Thoracic aorta (tissue), 2 donors: ENCODE measurements at places on chromosomes 1 and 21.

- H3K4me1 ChIP-seq, result no peaks in the 10 kb centered on the region
- H3K27me3 ChIP-seq, result no peaks in the 10 kb centered on the region
- no peak overlapping the region for H3K4me3 ChIP-seq
- no peak overlapping the region for H3K27ac ChIP-seq
Measured at GRCh38 chr1:173572201-173572873, 30.5 kb downstream of the SLC9C2 start.

- no peaks in the 10 kb centered on the region for H3K4me1 ChIP-seq
- no peak overlapping the region for H3K27ac ChIP-seq
- DNase-seq, result no peak
- H3K27me3 ChIP-seq, result no peaks in the 10 kb centered on the region
- no peak overlapping the region for H3K4me3 ChIP-seq
Measured at GRCh38 chr1:181451661-181452230, 31.6 kb upstream of the CACNA1E start.

GRCh38 chr1:42006836-42007235 lies 88.1 kb upstream of the HIVEP3 start:
- H3K4me1 ChIP-seq, result no peaks in the 10 kb centered on the region
- no peak overlapping the region for H3K27ac ChIP-seq
- H3K27me3 ChIP-seq, result no peaks in the 10 kb centered on the region
- no peak overlapping the region for H3K4me3 ChIP-seq

DNA sequence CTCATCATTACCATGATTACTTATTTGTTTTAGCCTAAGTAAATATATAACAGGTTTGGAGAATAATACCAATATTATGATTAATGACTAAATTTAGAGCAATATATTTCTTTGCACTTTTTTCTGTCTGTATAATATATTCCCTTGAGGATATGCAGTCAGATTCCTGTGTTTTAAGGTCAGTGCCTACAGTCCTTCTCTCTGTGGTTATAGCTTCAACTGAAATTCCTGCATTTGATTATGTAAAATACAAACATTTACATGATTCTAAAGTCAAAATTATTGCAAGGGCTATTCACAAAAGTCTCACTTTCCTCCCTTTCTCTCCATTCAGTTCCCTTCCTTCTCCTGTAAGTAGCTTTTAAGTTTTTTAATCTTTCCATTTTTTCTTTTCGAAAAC lies 142.9 kb upstream of the COL6A1 start:
- H3K36me3 ChIP-seq, result no peaks in the 10 kb centered on the region
- H3K4me3 ChIP-seq, result no peak overlapping the region
- H3K27ac ChIP-seq, result no peak overlapping the region
- no peak for DNase-seq
- no peaks in the 10 kb centered on the region for H3K27me3 ChIP-seq

DNA sequence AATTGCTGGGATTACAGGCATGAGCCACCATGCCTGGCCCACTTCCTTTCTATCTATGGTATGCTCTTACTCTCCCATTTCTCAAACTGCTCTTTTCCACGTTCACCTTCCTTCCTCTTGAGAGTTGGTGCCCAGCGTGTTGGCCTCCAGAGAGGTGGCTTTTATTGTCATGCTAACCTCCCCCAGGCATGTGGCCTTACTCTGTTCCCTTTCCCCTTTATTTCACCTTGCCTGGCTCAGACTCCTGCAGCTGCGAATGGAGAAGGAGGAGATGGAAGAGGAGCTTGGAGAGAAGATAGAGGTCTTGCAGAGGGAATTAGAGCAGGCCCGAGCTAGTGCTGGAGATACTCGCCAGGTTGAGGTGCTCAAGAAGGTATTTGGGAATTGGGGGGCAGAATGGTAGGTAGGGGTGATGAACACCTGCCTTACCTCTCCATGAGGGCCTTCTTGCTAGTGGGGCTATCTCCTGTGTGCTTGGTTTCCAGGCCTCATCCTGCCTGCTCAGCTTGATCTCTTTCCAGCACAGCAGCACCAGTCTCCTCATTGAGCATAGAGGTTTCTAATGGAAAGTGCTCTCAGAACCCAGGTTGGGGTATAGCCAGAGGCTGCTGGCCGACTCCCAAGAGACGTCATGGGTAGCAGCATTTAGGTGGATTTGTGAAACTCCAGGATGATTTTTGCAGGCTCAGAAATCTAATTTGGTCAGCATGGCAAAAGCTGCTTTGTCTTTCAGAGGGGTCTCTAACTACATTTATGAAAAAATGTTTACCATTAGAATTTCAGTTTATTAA lies 13.2 kb upstream of the TUFT1 start:
- no peak overlapping the region for H3K27ac ChIP-seq
- no peaks in the 10 kb centered on the region for H3K36me3 ChIP-seq

DNA sequence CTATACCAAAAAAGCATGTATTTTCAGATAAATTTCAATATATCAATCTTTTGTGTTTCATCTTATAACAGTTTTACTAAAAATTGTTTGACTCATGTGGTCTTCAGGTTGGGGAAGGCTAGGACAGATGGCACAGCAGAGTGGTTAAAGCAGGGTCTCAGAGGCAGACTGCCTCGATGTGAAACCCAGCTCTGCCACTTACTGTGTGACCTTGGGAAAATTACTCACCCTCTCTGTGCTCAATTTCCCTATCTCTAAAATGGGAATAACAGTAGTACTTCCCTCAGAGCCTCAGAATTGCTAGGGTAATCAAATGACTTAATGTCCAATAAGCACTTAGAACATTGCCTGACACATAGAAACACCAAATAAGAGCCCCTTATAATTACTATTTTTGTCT lies 262.1 kb upstream of the FMN2 start:
- H3K4me1 ChIP-seq, result no peaks in the 10 kb centered on the region
- no peak for DNase-seq
- no peak overlapping the region for H3K27ac ChIP-seq
- H3K4me3 ChIP-seq, result no peak overlapping the region
- H3K36me3 ChIP-seq, result no peaks in the 10 kb centered on the region
- H3K27me3 ChIP-seq, result no peaks in the 10 kb centered on the region

- H3K4me1 ChIP-seq, result no peaks in the 10 kb centered on the region
- H3K27me3 ChIP-seq, result no peaks in the 10 kb centered on the region
- H3K36me3 ChIP-seq, result no peaks in the 10 kb centered on the region
- H3K27ac ChIP-seq, result no peak overlapping the region
- H3K4me3 ChIP-seq, result no peak overlapping the region
- DNase-seq, result no peak
Measured at GRCh38 chr1:15002325-15002724, 151.2 kb upstream of the TMEM51 start.

DNA sequence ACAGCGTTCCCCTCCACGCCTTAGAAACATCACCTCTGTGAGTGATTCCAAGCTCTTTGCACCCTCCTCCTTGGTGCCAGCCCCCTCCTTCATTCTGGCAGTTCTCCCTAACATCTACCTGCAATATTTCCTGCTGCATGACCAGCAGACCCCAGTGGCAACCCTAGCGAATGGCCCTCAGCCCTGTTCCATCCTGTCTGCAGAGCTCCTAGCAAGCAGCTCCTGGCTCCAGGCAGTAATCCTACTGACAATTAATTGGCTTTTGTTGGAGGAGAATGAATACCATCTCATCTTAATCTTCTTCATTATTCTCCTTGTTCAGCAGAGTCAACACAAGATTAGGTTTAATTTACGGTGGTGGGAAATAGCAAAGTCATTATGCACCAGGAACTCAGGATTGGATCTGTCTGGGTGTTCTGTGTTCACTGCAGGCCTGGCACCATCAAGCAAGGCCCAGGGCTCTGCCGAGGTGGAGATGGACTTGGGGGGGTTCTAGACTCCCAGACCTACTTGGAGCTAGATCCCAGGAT lies 12.4 kb downstream of the FBXO2 start:
- H3K36me3 ChIP-seq, result no peaks in the 10 kb centered on the region
- no peak overlapping the region for H3K4me3 ChIP-seq
- no peaks in the 10 kb centered on the region for H3K4me1 ChIP-seq
- H3K27ac ChIP-seq, result no peak overlapping the region

DNA sequence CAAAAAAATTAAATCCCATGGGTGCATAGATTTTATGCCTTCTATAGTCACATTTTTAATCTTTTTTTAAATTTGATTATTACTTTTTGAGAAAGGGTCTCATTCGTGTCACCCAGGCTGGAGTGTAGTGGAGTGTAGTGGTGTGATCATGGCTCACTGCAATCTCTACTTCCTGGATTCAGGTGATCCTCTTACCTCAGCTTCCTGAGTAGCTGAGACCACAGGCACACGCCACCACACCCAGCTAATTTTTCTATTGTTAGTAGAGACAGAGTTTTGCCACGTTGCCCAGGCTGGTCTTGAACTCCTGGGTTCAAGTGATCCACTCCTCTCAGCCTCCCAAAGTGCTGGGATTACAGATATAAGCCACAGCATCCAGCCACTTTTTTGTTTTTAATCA lies 10.4 kb downstream of the CBR3 start:
- H3K36me3 ChIP-seq, result peaks cover 2% of the 10 kb centered on the region
- DNase-seq, result no peak
- no peak overlapping the region for H3K4me3 ChIP-seq
- H3K27ac ChIP-seq, result no peak overlapping the region

DNA sequence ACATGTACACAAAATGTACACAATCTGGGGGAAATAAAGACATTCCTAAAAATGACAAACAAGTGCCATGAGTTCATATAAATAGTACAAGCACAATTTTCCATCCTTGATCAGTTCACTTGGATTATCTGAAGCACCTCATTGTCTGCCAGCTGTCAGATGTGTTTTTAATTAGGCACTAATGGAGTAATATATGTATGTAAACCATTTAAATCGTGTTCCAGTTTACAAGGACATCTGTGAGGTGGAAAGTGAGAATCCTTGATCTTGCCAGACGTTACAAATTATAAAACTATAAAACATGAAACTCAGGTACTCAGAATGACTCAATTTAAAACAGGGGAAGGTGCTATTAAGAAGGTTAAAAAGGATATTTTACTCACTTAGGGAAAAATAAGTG lies 1312.2 kb downstream of the PLA2G4A start:
- no peaks in the 10 kb centered on the region for H3K4me1 ChIP-seq
- no peak for DNase-seq
- H3K4me3 ChIP-seq, result no peak overlapping the region
- no peaks in the 10 kb centered on the region for H3K27me3 ChIP-seq
- no peak overlapping the region for H3K27ac ChIP-seq

- no peak for DNase-seq
- H3K36me3 ChIP-seq, result no peaks in the 10 kb centered on the region
- H3K4me3 ChIP-seq, result no peak overlapping the region
- peaks cover 4% of the 10 kb centered on the region for H3K4me1 ChIP-seq
Measured at GRCh38 chr21:42061195-42061985, 9.7 kb upstream of the UMODL1 start.

DNA sequence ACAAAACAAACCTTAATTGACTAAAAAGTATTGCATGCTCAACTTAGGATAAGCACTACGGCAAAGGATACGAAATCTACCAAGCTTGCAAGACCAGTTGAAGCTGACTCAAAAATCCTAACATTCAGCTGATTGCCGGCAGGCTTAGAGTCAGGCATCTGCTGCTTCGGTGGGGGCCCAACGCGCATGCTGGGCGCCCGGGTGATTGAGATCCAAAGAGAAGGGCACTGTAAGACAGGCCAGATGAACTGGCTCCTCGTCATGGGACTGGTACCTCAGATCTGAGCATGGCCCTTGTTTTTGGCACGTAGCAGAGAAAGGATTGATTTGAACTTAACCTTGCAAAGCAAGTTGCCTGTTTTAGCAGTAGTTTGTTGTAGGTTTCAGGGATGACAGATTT lies 86.6 kb downstream of the PRDM2 start:
- H3K4me3 ChIP-seq, result no peak overlapping the region
- peaks cover 35% of the 10 kb centered on the region for H3K4me1 ChIP-seq
- no peaks in the 10 kb centered on the region for H3K27me3 ChIP-seq
- DNase-seq, result no peak

DNA sequence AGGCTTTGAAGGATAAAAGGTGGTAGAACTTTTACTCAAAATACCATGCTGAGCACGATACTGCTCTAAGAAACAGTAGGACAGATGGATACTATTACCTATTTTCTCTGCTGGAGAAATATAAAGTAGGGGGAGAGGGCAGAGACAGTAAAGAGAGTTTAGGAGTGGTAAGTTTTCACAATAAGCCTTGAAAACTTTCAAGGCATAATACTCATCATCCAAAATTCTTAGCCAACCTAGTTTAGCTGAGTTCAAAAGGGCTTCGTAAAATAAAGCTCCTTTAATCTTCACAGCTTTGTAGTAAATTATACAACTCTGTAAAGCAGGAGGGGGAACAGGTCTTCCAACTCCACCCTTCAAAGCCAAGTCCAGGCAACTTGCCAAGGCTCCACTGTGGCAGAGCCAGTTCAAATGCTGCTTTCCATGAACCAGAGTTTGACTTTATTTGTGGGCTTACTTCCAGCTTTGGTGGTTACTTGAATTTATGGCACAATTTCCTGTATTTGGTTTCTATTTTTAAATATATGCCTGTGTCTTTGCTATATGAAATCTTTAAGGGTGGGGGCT lies 15.5 kb downstream of the TEX38 start:
- H3K4me1 ChIP-seq, result peaks cover 16% of the 10 kb centered on the region
- H3K36me3 ChIP-seq, result peaks cover 62% of the 10 kb centered on the region
- DNase-seq, result peak; percentile 39
- peak overlapping the region; percentile 34 for H3K27ac ChIP-seq
- H3K27me3 ChIP-seq, result no peaks in the 10 kb centered on the region

- no peak for DNase-seq
- H3K27ac ChIP-seq, result peak overlapping the region; percentile 14
- peaks cover 38% of the 10 kb centered on the region for H3K4me1 ChIP-seq
- no peaks in the 10 kb centered on the region for H3K27me3 ChIP-seq
- H3K36me3 ChIP-seq, result no peaks in the 10 kb centered on the region
Measured at GRCh38 chr1:115306146-115306545, 31.9 kb downstream of the NGF start.

GRCh38 chr21:44658913-44659595 lies 1.3 kb downstream of the KRTAP12-3 start:
- no peaks in the 10 kb centered on the region for H3K36me3 ChIP-seq
- no peak for DNase-seq
- H3K27me3 ChIP-seq, result no peaks in the 10 kb centered on the region
- H3K4me3 ChIP-seq, result no peak overlapping the region
- no peak overlapping the region for H3K27ac ChIP-seq
- no peaks in the 10 kb centered on the region for H3K4me1 ChIP-seq

DNA sequence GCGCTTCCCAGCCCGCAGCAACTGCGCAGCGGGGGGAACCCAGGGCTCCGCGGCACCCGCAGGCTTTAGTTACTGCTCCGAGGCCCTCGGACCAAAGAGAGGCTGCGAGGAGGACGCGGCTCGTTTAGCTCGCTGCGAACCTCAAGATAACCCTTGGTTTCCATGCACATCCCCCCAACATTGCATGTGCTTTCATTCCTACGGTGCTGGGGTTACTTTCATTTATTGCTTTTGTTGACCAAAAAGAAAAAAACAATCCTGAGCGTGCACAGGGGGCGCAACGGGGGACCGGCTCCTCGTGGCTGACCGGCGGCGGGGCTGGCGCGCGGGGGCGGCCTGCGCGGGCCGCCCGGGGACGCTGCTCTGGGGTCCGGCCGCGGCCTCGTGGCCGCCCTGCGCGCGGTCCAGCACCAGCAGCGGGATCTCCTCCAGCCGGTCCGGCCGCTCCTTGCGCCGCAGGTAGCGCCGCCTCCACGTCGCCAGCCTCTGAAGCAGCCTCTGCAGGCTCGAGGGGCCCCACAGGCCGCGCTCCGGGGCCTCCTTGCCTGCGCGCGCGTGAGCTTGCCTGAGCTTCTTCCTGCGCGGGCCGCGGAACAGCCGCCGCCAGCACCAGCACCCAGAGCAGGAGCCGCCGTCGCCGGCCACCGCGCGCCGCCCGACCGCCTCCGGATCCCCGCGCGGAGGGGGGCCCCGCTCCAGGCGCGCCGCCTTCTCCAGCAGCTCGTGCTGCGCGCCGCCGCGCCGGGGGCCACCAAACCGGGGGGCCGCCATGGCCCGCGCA lies 77.4 kb downstream of the DESI2 start:
- DNase-seq, result no peak
- H3K36me3 ChIP-seq, result no peaks in the 10 kb centered on the region
- no peaks in the 10 kb centered on the region for H3K27me3 ChIP-seq

- H3K4me3 ChIP-seq, result peak overlapping the region; percentile 82
- H3K36me3 ChIP-seq, result no peaks in the 10 kb centered on the region
- peaks cover 13% of the 10 kb centered on the region for H3K4me1 ChIP-seq
- H3K27ac ChIP-seq, result peak overlapping the region; percentile 74
- DNase-seq, result no peak
Measured at GRCh38 chr1:99850459-99851291, 514 bp downstream of the AGL start.
